ENCODE measurements at places on chromosomes 7 and 10.

- no peak for DNase-seq
Observed at GRCh38 chr7:94029976-94030375, 25.8 kb upstream of the BET1 start.

- DNase-seq = no peak
Observed at GRCh38 chr10:49543604-49544003, 4.7 kb upstream of the ERCC6 start.

GRCh38 chr7:68488341-68489060 lies 1109.8 kb upstream of the AUTS2 start:
- DNase-seq = peak; percentile 69

GRCh38 chr10:89301721-89302445 lies at the start of gene IFIT2:
Gene IFIT2 (plus strand): TSS chr10:89302046. CDS start chr10:89302124, 78 bp downstream.
- no peak for DNase-seq

GRCh38 chr10:67818323-67818722 lies 19.7 kb downstream of the DNAJC12 start:
- DNase-seq = peak; percentile 83

- peak; percentile 83 for DNase-seq
Observed at GRCh38 chr10:62038609-62039190, 137.2 kb downstream of the ARID5B start.

DNA sequence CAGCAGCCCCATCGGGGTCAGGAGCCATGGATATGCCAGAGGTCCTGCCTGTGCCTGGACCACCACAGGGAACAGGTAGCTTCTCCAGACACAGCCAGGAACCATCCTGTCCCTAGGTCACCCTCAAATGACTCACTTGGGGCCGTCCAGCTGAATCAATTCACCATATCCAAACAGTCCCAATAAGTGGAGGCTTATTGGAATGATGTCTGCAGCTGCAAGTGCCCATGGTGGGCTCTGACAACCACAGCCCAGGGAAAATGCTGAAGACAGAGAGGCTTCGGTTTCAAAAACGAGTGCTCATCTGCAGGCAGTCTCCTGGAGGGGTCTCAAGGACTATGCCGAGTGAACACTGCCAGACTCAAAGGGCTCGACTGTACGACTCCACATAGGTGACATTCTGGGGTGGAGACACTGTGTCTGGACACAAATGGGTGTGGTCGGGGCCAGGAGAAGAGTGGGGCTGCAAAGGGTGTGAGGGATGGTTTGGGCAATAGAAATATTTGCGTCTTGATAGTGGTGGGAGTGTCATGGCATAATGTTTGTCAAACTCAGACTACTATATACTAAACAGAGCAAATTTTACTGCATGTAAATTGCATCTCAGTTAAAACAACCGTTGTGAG lies 204.8 kb downstream of the TNS3 start:
- no peak for DNase-seq

DNA sequence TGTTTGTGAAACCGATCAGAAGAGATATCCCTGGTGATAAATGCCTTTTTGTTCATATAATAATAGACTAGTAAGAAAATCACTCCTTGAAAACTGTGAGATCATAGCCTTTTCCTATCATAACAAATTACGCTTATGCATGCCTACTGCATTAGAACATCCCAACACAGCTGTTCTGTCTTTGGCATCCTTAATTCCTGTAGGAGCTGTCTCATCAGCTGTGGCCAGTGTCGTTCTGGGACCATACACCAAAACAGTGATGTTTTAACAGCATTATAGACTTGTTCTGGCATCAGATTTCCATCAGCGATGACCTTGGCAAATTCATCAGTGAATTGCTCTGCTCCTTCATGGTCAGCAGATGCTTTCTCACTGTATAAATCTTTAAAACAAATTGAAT lies 423.6 kb upstream of the LRGUK start:
- peak; percentile 12 for DNase-seq

DNA sequence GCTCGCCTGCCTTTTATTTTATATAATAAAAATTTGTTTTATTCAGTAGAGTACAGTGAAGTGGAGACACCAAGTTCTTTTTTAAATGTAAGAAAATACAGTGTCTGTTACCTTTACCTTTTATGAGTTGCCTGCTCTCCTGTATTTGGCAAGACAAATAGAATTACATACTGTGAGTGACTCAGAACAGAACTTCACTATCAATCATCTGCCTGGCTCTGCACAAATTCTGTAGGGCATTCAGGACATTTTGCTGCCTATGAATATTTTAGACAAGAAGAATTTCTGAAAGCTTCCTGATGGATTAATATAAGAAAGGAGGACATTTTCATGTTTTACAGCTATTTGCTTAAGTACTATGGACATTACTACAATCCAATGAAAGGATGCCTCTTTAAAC lies 135.4 kb upstream of the PHF14 start:
- DNase-seq = peak; percentile 53

GRCh38 chr7:141243368-141243767 lies 169.5 kb downstream of the TMEM178B start:
- no peak for DNase-seq

DNA sequence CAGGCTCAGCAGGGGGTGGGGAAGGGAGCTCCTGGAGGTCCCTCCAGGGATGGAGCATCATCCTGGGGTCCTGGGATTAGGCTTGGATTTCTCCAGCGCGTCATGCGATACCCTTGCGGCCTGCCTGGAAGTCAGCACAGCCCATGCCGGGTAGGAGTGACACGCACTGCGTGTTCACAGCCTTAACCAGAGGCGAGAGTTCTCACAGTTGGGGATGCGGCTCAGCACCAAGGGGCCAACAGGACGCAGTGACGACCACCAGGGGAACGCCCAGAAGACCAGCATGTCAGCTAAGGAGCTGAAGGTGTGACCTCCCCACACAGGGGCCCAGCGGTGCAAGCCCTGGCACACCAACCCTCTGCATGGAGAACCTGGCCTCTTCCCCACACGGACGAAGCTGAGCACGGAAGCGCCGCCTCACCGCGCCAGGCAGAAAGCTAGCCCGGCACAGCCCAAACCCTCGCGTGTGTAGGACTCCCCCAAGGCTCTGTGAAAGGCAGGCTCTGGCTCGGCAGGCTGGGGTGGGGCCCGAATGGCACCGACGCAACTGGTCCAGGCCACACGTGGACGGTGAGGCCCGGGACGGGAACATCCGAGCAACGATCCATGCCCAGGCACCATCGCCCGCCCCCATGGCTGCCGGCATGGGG lies 198.6 kb downstream of the ELFN1 start:
- DNase-seq = no peak

DNA sequence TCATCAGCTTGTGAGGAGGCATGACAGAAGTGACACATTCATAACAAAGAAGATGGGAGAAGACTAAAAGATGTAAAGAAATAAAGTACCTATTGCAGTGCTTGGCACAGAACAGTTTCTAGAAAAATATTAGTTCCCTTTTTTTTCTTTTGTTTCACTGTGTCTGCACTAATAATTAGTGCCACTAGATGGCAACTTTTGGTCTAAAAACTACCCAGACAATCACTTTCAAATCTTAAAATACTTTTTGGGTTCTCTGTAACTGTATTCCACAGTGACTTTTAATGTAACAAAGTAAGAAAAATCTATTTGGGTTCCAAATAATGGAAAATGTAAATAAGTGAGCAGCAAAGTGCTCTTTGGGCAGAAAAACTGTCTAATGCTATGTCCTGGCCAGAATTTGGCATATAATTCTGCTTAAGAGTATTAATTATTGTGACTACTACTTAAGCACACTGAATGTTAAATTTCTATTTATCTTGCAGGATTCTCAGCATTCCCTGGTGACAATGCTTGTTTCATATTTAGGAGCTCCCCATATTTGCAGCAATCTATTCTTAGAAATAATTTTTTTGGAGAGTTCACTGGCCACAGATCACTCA lies 134.8 kb upstream of the KIF5B start:
- DNase-seq = peak; percentile 15

DNA sequence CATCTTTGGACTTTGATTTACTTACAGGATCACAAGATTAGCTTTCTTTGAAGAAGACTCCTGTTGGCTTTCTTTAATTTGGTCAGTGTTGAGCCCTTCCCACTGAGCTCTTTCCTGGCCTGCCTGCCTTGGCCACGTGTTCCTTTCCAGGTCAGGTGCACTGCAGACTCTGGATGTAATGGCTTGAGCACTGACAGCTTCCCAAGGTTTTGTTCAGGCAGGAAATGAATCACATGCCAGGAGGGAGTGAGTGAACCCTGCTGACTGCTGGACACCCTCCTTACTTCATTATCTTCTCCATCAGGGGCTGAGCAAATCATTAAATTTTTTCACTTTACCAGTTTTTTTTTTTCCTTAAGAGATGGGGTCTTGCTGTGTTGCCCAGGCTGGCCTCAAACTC lies 29.8 kb downstream of the SNX10 start:
- peak; percentile 58 for DNase-seq

GRCh38 chr7:134900166-134900982 lies 85.9 kb upstream of the AGBL3 start:
- no peak for DNase-seq

DNA sequence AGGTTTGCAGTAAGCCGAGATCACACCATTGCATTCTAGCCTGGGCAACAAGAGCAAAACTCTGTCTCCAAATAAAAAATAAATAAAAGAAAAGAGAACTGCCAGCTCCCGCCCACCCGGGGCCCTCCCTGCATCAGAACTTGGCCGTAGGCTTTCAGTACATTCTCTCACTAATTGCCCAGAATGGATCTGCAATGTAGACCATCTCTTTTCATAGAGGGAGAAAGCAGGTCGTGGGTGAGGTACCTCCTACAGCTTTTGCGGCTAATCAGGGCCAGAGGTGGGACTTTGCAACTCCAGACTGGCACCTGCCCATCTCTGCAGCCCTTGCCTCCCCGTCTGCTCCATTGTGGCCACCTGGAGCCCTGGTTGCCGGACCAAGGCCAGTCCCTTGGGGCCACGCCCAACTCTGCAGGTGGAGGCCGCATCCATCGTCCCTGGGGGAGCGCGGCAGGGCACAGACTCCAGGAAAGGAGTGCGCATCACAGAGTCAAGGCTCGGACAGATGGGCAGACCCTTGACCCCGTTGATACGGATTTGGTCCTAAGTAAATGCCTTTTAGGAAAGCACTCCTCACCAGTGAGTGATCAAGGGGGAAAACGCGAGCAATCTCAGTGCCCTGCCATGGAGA lies 179.1 kb upstream of the SH2B2 start:
- no peak for DNase-seq

GRCh38 chr10:14554491-14555205 lies 220.0 kb downstream of the FAM107B start:
- peak; percentile 2 for DNase-seq

GRCh38 chr10:49579621-49580020 lies 30.5 kb upstream of the SLC18A3 start:
- no peak for DNase-seq

DNA sequence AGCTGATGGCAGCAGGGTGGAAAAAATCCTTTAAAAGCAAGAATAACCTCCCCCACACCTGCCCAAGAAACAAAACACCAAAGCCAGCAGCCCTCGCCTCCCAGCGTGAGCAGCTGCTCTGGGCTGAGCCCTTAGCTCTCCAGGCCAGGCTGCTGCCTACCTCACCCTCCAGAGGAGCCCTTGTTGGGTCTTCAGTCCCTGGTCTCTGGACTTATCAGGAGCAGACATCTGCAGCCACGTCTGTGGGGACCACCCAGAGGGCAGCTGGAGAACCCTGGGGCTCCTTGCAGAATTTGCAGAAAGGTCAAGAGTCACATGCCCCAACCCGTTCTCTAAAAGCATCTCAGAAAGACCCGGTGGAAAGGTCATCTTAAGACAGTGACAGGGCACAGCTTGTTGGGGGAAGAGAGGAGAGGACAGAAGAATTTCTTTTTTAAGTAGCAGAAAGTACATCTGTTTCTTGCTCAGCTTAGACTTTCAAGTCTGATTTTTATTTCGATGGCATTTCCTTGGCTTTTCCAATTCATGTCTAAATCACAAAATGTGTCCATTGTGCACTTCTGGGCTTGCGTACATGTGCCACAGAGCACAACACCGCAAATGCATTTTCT lies 425.7 kb upstream of the NFE2L3 start:
- peak; percentile 92 for DNase-seq

- DNase-seq = no peak
Observed at GRCh38 chr7:128835790-128836641, 5.8 kb downstream of the FLNC start.

DNA sequence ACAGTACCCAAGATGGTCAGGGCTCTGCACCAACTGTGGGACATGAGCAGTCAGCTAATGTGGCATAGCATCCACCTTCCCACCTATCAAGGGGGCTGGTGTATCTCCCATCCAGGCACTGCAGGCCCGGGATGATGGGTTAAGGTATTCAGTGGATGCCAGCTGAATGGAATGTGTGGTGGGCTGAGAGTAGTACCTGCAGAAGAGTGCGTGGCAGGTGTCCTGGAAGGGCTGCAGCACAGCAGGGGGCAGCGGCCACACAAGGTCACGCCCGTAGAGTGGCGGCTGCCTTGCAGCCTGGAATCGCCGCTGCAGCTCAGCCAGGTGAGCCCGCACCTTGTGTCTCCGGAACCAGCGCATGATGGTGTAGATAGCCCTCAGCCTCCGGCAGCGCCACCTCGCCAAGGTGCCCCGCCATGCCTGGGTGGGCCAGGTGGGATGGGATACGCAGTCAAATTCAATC lies 13.3 kb downstream of the MYO1G start:
- no peak for DNase-seq

GRCh38 chr10:43616697-43617370 lies 10.6 kb downstream of the ZNF485 start:
- DNase-seq = no peak

DNA sequence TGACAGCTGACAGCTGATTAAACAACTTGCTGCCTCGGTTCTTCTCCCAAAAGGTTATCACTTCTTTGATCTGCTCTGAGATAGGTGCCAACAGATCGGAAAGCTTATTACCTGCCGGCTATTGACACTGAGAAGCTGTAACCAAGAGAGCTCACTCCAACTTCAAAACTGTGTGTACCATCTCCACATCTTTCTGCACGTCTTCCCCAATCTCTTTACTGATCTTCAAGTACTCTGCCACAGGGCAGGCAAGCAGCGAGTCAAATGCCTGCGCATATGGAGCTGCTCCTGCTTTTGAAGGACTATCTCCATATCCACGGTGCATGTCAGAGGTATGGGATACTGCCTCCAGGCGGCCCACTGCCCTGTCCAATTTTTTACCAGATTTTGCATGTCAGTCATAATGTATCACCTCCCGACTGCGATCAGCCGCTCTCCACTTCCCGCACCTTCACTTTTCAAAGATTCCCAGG lies 352 bp upstream of the ZNF485 start:
- no peak for DNase-seq

- no peak for DNase-seq
Observed at GRCh38 chr7:100491192-100491578, 7.5 kb downstream of the NYAP1 start.

DNA sequence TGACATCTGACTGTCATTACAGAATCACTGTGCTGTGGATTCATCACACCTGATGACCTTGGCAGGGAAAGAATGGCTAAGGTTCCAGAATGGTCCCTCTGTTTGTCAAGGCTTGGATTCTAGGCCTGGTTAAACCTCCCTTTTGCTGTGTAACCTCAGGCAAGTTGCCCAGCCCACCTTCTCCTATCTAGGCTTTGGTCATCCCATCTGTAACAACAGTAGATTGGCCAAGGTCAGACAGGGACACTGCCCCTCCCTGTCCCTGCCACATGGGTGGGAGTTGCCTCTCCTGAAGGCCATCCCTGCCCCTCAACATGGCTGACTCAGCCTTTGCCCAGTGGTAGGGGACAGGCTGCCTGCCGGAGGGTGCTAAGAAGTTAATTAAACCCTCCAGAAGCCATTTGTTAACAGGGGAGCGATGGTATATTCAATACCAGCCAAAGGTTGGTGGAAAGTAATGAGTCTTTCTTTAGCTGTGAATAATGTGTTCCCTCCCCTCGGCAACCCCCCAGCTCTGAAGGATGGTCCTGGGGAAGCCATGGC lies 149.8 kb upstream of the PCBD1 start:
- DNase-seq = no peak
